ENCODE measurements at places on chromosomes 4 and X.

DNA sequence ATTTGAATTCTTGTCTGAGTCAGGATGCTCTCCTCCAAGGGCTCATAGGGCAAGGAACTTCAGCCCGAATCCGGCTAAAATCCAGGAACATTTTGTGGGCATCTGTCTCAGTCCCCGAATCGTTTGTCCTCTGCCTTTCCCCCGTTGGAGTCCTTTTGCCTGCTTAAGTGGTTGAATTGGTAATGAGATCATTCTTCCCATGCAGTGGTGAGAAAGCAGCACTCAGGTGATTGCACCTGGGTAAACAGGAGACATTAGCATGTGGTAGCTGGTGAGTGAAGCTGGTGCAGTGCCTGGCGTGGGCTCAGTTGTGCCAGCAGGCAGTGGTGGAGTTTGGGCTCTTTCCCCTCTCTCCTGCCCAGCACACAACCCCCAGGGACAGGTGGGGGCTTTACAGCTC, 61.9 kb upstream of the MTM1 start:
- DNase-seq, result no peak

DNA sequence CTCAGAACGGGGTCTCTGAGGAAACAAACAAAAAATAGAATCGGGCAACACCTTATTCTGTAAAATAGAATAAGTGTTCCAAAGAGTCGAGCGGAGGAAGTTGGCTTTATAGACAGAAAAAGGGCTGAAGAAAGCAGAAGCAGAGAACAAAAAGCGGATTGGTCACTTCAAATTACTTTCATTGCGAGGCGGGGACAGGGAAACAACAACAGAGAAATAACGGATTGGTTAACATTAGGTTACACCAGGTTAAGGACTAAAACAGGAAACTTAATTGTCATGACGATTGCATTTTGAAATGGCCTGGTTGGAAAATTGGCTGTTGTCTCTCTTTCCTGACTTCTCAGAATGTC, 433 bp upstream of the COQ2 start:
- peak; percentile 36 for DNase-seq

- DNase-seq, result no peak
Observed at GRCh38 chrX:9482408-9482807, 17.6 kb downstream of the TBL1X start.

GRCh38 chr4:150582146-150582872, at the start of gene MAB21L2:
Gene MAB21L2 (plus strand): TSS chr4:150582151. CDS start chr4:150583030, 879 bp downstream.
- no peak for DNase-seq

DNA sequence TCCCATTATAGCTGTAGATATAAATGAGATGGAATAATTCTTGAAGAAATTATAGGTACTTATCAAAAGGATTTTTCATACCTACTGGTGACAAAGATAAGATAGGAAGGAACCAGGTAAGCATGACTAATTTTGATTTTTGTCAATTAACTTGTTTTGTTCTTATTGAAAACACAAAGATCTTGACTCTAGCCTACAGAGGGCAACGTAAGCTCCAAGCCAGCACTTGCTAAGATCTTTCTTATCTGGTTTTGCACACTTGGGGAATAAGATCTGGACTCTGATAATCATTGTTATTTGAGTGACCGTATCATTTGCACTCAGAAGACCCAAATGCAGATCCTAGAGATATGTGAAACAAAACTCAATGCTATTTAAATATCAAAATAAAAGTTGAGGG, 223.4 kb downstream of the VEGFC start:
- no peak for DNase-seq

DNA sequence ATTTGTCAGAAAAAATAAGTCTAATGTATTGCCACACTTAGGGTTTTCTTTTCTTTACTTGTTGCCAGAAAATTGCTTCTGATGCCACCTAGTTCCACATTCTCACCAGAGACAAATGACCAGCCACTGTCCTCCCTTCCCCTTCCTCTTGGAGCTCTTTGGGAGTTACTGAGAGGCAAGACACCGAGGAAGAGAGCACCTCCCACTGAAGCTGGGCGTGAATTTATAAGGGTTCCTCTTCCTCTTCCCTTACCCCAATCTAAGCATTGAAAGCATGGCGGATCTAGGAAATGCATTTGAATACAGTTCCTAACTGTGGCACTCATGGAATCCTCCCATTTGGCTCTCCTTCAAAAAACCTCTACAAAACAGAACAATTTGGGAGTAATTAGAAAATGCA, 30.0 kb downstream of the ANXA3 start:
- DNase-seq, result no peak

DNA sequence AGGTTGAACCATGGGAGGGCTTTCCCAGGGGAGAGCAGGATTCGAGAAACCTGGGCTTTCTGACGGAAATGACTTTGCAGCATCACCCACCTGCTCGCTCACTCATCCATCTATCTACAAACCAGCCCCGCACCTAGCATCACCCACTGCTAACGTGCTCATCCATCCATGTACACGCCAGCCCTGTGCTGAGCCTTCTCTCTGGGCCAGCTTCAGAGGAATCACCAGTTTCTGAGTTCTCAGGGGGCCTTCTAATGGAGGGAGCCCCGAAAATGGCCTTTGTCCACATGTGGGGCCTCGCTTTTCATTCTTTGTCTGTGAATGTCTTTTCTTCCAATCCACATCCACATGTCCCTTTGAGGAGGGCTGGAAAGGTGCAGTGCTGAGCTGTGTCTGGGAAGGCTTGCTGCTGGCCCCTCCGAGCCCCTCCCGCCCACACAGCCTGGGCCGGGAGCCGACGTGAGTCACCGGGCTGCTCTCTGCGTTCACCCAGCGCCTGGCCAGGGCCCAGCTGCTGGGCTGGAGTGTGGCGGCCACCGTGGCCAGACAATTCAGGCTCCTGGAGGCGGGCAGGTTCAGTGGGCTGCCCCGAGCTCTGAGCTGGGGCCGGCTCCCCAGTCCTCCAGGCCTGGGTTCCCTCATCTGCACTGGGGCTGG, 14.7 kb downstream of the SORCS2 start:
- DNase-seq, result peak; percentile 83

DNA sequence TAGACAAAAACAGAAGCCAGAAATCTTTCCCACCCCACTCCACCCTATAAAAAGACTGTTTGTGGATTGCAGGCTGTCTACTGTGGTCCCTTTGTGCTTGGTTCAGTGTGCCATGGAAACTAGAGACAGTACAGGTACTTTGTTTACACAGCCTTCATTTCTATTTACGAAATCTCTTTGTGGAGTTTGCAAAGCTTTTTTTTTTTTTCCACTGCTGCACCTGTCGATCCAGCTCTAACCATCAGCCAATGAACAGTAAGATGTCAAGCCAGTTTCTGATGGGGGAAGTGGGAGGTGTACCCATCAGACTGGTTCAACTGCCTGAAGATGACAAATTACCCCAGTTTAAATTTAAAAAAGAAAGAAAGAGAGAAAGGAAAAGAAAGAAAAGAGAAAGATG, 20.2 kb upstream of the LRBA start:
- no peak for DNase-seq

DNA sequence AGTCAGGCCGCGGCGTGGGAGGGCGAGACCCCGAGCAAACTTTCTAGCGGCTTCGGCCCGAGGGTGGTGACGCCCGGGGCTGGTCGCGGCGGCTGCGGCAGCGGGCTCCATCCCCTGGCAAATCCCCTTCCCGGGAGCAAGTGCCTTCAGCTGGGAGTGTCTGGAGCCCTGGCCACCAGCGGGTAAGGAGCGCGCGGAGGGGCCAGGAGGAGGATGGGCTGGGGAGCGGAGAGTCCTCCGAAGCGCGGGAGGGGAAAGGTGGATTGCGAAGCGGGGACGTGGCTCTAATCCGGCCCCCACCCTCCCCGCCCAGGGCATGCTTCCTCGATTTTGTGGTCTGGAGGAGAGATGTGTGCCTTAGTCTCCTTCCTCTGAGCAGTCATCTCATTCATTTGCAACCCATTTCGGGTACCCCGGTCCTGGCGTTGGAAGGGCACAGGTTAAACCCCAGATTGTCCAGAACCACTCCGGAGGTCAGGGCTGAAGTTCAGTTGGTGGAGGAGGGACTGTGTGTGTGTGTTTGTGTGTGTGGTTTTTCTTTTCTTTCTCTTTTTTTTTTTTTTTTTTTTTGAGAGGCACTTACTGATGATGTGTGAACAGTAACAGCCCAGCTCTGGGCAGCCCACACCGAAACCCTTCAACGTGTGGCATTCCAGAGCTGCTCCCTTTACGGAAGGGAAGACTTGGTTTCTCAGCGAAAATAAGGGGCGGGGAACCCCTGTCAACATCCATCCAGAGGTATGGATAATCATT, 516 bp downstream of the SGMS2 start:
- DNase-seq, result peak; percentile 55

DNA sequence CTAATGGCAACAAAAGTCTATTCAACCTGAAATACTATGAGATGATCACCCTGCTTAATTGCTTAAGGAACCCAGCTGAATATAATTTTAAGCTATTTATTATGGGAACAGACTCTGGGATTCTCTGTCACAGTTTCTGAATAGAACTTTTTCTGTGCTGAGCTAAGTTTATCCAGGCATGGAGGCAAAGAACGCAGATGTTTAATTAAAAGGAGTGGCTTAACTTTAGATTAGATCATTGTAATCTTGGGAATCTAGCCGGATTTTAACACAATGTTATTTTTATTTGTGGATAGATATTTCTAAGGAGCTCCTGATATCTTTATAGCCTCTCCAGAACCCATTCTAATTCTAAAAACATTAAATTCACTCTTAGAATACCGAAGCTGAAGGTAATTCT, 353.4 kb downstream of the STIM2 start:
- no peak for DNase-seq

- DNase-seq, result no peak
Observed at GRCh38 chr4:108351791-108352190, 183.1 kb upstream of the LEF1 start.

DNA sequence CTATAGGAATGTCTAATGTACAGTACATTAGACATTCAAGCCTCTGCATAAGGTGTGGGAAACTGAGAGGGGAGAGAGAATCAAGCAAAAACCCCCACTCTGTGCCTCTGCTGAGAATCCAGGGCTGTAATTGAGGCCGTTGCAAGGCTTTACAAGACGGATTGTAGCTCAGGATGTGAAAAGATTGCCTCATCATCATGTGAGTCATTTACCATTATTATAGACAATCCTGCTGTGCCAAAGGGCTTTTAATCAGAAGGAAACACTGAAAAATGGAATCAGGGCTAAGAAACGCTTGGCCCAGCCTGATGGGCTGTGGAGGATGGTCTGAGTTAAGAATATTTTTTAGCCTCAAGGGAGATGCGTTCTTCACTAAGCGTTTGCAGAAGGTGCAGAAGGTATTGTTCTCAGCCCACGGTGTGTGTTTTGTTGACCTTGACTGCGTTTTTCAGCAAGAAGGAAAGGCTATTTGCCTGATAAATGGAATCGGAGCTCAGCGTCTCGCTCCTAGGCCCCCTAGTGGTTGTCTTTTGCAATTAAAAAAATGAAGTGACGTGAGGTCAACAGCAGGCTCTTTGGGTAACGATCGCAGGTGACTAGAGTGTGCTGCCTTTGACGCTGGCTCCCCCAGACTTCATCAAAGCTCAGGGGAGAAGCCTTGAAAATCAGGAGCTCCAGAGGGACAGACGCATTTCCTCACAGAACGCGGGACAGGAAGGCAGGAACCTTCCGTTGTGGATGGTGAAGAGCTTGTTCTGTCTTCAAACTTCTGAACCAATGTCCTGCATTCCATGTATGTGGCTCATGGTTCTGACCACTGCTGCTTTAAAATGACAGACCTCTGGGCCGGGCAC, 18.1 kb upstream of the CHRNA9 start:
- DNase-seq, result peak; percentile 77

DNA sequence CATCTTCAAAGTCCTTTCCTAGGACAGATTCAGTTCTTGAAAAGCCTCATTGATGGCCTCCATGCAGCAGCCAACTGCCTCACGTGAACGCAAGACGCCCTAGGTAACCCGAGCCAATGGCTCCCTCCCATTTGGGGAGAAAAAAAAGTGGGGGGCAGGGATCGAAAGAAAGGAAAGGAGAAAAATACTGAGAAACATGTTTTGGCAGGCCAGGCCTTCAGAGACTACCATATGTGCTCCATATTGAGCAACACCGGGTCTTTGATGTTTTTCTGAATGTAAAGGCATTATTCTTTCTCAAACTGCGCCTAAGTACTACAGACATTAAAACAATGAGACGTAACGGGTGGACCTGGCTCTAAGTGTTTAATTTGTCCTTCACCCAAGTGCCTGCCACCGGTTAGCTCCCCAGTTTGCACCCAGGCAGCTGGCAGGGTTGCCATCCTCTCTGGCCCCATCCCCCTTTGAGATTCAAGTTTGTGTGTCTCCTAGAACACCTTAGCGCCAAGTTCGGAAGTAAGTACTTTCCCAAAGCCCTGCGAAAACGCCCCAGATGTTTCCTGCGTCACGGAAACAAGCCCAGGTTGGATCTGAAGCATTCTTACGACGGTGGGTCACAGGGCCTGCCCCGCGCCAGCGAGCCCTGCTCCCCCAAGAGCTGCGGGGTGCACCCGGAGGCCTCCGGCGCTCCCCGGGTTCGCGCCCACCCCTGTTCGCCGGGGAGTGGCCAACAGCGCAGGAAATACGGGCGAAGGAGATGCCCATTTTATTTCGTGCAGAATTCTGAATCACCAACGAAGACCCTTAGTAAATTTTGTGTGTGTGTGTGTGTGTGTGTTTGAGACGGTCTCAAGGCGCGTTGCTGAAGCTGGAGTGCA, 30.1 kb downstream of the HAND2 start:
- DNase-seq, result no peak

DNA sequence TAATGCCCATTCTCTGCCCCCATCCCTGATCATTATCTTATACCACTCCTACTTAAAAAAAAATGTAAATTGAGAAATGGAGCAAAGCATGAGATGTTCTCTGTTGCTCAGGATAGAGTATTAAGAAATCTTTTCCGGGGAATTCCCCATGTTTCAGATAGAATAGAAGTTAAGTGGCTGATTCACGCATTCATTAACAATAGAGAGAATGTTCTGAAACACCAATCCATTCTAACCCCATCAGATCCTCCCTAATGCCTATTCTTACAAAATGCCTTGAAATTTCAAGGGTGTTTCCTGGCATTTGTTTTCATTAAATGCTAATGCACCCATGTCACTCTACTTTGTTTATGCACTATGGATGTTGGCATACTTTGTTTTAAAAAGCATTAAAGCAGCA, 101.1 kb downstream of the AREG start:
- no peak for DNase-seq

Measured in adrenal gland (tissue), 19 donors.